ENCODE measurements at places on chromosomes 13 and 19. TPM values are rescaled to one million over a fixed set of nuclear protein-coding genes. Genes with fewer than 3 reads are reported as not detected.

C19orf25 gene
- total RNA-seq: 48.8 TPM

GJA3 gene
- total RNA-seq: 8.0 TPM

URI1 gene
- total RNA-seq: 51.4 TPM

TRIM28 gene
- 908 TPM for total RNA-seq

LMTK3 gene
- 19.9 TPM for total RNA-seq

IZUMO2 gene
- not detected for total RNA-seq

All from HCT116 (cell line).